ENCODE measurements at places on chromosomes 5 and 9. TPM values are rescaled to one million over a fixed set of nuclear protein-coding genes. Genes with fewer than 3 reads are reported as not detected.

GRCh38 chr9:72788966-72789735 lies 163.7 kb downstream of the ALDH1A1 start:
- no peaks in the 10 kb centered on the region for H3K36me3 ChIP-seq
- peaks cover 2% of the 10 kb centered on the region for H3K27me3 ChIP-seq
- no peak overlapping the region for H3K27ac ChIP-seq
- no peak for DNase-seq
- no peak overlapping the region for H3K4me3 ChIP-seq
- no peaks in the 10 kb centered on the region for H3K4me1 ChIP-seq

The INSL6 gene
- total RNA-seq: not detected

The ERAP2 gene
- total RNA-seq: 108 TPM

The MARVELD2 gene
- 0.45 TPM for total RNA-seq

The GABBR2 gene
- total RNA-seq: not detected

The MAMDC2 gene
- not detected for total RNA-seq

GRCh38 chr9:19769213-19769612 lies 19.6 kb downstream of the SLC24A2 start:
- DNase-seq: no peak
- H3K36me3 ChIP-seq: no peaks in the 10 kb centered on the region
- no peaks in the 10 kb centered on the region for H3K4me1 ChIP-seq
- no peak overlapping the region for H3K27ac ChIP-seq
- peaks cover 9% of the 10 kb centered on the region for H3K27me3 ChIP-seq
- no peak overlapping the region for H3K4me3 ChIP-seq

- H3K27ac ChIP-seq: no peak overlapping the region
- DNase-seq: no peak
- H3K27me3 ChIP-seq: peaks cover 27% of the 10 kb centered on the region
- peaks cover 3% of the 10 kb centered on the region for H3K4me1 ChIP-seq
- H3K36me3 ChIP-seq: no peaks in the 10 kb centered on the region
These were observed 40.9 kb upstream of the FABP6 start for GRCh38 chr5:160188141-160189015.

DNA sequence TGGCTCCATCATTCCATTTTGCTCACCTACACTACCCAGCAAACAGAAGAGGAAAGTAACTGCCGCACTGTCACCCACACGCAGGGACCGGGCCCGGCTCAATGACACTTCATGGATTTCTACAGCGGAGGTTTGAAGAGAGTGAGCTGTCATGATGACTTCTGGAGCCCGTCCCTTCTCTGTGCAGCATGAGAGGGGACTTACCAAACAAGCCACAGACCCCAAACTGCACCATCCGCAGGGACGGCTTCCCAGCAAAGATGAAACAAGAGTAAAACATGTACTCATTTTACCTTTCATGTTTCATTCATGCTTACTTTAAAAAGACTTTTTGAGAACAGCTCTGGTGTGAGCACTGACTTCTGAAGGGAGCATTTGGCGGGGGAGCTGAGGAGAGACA lies 99.5 kb downstream of the TLE1 start:
- peaks cover 13% of the 10 kb centered on the region for H3K27me3 ChIP-seq
- no peaks in the 10 kb centered on the region for H3K4me1 ChIP-seq
- no peak overlapping the region for H3K4me3 ChIP-seq
- no peak for DNase-seq

Data from activated naive CD4-positive, alpha-beta T cell treated with anti-CD3 and anti-CD28 coated beads for 36 hours (primary cell).